Cardiac muscle cell (in vitro differentiated cells and primary cell): ENCODE measurements at places on chromosomes 11 and 22. TPM values are rescaled to one million over a fixed set of nuclear protein-coding genes. Genes with fewer than 3 reads are reported as not detected.

DNA sequence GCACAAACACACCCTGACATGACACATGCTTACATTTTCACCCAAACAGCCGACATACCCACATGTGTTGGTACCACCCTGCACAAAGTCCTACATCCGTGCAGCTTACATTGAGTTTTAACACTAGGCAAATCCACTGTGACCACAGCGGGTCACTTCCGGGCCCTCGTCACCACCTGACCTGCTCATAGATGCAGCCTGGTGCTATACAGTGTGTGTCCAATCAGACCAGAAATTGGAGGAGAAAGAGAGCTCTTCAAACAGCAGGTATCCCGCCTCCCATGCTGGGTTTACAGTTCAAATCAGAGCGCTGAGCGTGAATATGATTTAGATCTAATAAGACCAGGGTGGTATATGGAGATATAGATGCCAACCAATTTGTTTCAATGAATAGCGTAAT lies 35.4 kb downstream of the PHF21B start:
- no peak for DNase-seq
- H3K36me3 ChIP-seq = no peaks in the 10 kb centered on the region
- no peak overlapping the region for H3K4me3 ChIP-seq

DNA sequence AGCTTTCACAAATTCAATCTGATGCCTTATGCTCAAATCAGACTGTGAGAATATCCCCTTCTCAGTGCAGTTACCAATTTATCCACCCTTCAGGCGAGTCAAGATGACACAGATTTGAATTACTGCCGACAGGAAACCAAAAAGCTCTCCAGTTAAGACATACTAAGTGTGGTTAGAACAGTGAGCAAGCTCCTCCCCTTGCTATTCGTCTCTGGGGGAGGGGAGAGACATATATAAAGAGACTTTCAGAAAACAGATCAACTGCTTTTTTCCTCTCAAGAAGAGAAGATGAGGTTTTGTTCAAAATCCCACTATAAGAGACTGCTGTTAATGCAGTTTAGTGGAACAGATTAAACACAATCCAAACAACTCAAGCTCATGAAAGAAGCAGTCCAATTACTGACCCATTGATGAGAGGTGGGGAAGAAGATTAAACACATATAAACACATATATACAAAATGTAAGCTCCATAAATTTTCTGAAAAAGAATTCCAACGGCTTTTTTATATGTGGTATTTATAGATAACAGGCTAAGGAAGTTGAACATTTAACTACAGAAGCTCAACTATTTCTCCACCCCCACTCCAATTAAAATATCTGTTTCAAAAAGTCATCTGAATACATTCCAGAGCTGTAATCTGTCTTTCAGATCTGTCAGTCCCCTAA lies 102.7 kb downstream of the MRTFA start:
- H3K4me3 ChIP-seq = peak overlapping the region; percentile 35
- peak overlapping the region; percentile 73 for H3K27ac ChIP-seq

DNA sequence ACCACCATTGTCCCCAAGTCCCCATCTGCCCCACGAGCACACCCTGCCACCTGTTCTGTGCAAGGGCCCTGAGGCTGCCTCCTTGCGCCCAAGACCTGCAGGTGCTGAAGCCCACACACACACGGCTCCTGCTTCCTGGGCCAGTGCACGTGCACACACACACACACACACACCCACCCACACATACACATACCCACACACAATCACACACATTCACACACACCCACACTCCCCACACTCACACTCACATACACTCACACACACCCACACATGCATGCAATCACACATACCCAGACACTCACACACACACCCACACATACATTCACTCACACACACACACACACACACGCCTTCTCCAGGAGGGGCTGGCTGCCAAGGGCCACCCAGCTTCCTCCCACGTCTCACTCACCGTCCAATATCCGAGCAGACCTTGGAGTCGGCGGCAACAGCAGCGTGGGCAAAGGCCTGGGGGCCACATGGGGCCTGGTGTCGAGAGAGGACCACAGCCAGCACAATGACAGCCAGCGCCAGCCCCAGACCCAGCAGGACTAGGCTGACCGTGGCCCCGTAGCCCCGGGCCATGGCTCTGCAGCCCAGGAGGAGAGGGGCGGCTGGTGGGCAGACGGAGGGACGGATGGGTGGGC lies 616 bp downstream of the GGT5 start:
- H3K36me3 ChIP-seq = no peaks in the 10 kb centered on the region
- H3K27me3 ChIP-seq = no peaks in the 10 kb centered on the region
- H3K4me1 ChIP-seq = no peaks in the 10 kb centered on the region
- no peak overlapping the region for H3K4me3 ChIP-seq
- no peak overlapping the region for H3K27ac ChIP-seq

DNA sequence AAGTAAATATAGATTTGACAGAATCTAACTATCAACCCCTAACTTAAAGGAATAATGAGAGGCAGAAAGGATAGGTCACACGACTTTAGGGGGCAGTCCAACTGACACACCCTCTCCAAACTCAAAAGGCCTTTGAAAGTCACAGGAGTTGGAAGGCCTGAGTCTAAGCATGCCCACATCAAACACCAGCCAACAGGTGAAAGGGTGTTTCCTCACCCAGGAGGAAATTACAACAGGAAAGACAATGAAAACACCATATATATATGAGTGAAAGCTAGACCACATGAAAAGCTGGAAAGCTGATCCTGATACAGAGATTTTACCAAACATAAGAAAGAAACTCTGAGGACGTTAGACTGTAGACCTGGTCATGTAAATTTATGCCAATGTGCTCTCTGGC lies 10.5 kb upstream of the DEPDC7 start:
- H3K4me3 ChIP-seq = no peak overlapping the region
- H3K36me3 ChIP-seq = no peaks in the 10 kb centered on the region
- no peaks in the 10 kb centered on the region for H3K4me1 ChIP-seq
- H3K27ac ChIP-seq = no peak overlapping the region

DNA sequence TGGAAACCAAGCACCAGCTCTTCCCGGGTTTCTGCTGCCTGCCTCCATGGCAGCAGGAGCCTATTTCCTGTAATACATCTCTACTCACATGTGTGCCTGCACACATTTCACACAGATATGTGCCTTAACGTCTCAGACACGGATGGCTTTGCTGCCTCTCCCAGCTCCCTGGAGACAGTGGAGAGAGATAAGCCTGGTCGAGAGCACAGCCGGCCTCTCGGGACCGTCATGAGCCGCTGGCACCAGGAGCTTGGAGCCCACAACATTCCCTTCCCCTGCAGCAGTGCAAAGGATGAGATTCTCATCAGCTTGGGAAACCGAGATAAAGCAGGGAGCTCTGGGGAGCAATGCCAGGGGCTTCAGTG lies 587.7 kb downstream of the BRD1 start:
- H3K27me3 ChIP-seq = no peaks in the 10 kb centered on the region
- H3K4me3 ChIP-seq = no peak overlapping the region
- no peak overlapping the region for H3K27ac ChIP-seq
- DNase-seq = no peak
- no peaks in the 10 kb centered on the region for H3K4me1 ChIP-seq
- H3K36me3 ChIP-seq = no peaks in the 10 kb centered on the region

DNA sequence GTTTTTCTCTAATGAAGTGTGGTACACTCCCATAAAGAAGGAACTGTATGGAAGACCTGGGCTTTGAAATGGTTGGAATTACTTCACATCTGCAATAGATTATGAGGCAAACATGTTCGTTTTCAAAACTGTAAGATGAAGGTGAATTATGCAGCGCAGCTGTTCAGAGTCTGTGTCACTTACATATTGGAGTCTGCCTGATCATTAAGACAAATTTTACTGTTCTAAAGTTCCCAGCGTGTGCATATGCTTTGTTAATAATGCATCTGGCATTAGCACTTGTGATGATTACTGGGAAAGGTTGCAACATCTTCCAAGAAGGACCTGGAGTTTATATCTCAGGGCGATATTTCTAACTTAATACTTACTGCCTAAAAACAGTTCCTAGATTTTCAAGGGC lies 255.2 kb upstream of the ZC3H12C start:
- H3K4me1 ChIP-seq = no peaks in the 10 kb centered on the region
- H3K36me3 ChIP-seq = no peaks in the 10 kb centered on the region
- no peak overlapping the region for H3K4me3 ChIP-seq
- DNase-seq = no peak
- H3K27me3 ChIP-seq = no peaks in the 10 kb centered on the region
- no peak overlapping the region for H3K27ac ChIP-seq

DNA sequence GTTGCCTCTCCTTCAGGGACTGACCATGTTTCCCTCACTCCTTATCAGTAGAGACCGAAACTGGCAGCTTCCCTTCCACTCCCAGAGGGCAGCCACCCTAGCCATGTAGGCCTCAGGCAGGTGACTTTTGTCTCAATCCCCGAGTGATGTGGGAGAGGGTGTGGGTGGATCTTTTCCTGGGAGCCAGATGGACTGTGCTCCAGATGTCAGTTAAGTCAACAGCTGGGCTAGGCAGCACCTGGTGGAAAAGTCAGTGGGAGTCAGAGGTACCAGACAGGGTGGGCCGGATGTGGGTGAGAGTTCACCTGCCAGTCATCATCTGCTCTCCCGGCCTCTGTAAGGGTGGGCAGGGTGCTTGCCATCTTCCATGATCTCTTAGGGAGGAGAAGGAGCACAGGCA lies 1.9 kb downstream of the BANF1 start:
- no peak for DNase-seq
- H3K36me3 ChIP-seq = peaks cover 13% of the 10 kb centered on the region
- H3K27ac ChIP-seq = no peak overlapping the region
- no peaks in the 10 kb centered on the region for H3K27me3 ChIP-seq
- no peak overlapping the region for H3K4me3 ChIP-seq

DNA sequence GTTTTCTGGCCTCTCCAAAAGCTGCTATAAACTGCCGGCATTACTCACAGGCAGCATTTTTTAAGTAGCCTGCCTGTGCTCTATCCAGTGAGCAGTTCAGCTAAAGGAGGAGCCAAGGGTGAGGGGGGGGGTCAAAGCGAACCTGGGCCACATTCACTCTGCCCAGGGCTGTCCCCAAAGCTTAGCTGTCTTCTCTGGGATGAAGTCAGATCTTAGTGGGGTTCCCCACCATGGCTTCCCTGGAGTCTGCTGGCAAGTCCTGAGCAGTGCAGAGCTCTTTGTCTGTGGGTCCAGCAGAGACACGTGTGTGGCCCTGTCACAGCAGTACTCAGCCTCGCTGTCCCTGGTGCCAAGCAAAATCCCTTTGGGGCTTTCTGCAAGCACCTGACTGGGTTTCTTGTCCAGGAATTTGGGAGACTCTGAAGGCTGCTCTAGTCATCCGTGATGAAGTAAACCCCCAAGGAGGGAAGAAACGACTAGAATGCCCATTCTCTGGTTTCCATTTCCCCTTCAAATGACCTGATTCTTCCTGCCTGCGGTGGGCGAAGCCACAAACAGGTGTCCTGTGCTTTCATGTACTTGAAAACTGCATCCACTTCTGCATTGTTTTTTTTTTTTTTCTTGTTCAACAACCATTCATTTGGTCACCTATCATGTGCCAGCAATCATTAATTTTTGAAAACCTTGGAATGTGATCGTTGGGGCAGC lies 2.6 kb downstream of the KCNJ5 start:
- H3K36me3 ChIP-seq = no peaks in the 10 kb centered on the region
- no peaks in the 10 kb centered on the region for H3K27me3 ChIP-seq
- DNase-seq = no peak
- peaks cover 74% of the 10 kb centered on the region for H3K4me1 ChIP-seq
- H3K27ac ChIP-seq = peak overlapping the region; percentile 87

DNA sequence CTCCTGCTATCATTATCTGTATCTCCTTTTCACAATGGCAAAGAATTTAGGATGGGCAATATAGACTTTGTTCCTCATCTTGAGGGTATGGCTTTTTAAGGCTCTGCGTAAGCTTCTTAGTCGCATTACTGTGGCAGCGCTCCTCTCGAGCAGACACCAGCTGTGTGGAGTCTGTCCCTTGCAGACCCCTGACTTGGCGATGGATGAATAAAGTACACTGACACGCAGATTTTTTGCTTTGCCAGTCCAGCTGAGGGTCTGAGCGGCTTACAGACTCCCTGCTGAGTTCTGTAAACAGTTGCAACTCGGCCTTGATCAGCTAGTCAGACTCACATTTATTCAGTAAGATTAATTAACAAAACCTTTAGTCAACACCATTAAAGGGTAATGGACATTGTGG lies 390.0 kb upstream of the CNTN5 start:
- no peak overlapping the region for H3K4me3 ChIP-seq
- no peak for DNase-seq
- H3K27ac ChIP-seq = no peak overlapping the region
- H3K36me3 ChIP-seq = no peaks in the 10 kb centered on the region

DNA sequence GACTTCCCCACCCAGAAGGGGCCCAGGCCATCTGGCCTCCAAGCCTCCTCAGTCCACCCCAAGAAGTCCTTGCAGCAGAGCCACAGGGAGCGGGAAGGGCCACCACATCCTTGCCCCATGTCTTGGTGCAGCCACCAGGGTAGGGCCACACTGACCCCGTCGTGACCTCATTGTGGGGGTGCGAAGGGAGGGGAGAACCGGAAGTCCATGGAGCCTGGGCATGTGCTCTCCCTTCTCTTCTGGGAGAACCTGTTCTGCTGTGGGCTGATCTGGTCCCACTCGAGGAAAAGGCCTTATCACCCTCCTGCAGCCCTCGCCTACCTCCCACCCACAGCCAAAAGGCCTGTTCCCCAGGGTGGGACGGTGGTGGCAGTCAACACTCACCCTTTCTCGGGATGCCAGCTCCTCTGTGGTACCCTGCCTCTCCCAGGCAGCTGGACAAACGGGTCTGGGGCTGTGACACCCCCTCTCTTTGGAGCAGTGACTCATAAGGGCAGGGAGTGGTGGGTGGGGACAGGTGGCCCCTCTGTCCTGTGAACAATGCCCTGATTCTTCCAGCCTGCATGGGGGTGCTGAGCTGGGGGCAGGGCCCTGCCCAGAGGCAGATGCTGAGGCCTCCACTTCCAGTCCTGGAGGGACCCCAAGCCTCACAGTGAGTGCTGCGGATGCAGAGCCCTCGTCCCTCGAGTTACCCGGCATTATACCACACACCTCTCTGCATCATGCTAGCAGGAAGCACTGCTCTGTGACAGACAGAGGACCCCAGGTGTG lies 14.6 kb upstream of the CTSD start:
- H3K27me3 ChIP-seq = no peaks in the 10 kb centered on the region
- no peak for DNase-seq
- no peak overlapping the region for H3K27ac ChIP-seq
- no peaks in the 10 kb centered on the region for H3K4me1 ChIP-seq
- H3K4me3 ChIP-seq = no peak overlapping the region

DNA sequence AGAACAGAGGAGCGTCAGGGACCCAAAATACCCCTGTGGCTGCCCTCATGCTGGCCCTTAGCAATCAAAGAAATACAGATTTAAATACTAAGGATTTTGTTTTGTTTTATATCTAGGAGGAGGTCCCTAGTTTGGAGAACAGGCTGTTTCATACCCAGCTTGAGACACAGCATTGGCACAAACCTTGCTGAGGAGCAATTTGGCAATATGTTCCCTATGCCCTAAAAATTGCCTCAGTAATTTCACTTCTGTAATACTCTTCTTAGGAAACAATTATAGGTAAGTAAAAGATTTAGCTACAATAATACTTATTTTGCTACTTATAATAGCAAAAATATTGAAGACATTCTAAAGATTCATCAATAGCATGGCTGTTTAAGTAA lies 37.0 kb downstream of the TSKU start:
- no peak for DNase-seq
- H3K27ac ChIP-seq = no peak overlapping the region
- no peaks in the 10 kb centered on the region for H3K36me3 ChIP-seq
- H3K4me1 ChIP-seq = no peaks in the 10 kb centered on the region

The TRIM22 gene
- polyA plus RNA-seq = 0.32 and 1.3 TPM in 2 replicates

The ART5 gene
- polyA plus RNA-seq = 58.7 and 75.7 TPM in 2 replicates

The PCSK7 gene
- 31.6 and 31.7 TPM in 2 replicates for polyA plus RNA-seq
